ENCODE measurements at places on chromosomes 7 and 10.

DNA sequence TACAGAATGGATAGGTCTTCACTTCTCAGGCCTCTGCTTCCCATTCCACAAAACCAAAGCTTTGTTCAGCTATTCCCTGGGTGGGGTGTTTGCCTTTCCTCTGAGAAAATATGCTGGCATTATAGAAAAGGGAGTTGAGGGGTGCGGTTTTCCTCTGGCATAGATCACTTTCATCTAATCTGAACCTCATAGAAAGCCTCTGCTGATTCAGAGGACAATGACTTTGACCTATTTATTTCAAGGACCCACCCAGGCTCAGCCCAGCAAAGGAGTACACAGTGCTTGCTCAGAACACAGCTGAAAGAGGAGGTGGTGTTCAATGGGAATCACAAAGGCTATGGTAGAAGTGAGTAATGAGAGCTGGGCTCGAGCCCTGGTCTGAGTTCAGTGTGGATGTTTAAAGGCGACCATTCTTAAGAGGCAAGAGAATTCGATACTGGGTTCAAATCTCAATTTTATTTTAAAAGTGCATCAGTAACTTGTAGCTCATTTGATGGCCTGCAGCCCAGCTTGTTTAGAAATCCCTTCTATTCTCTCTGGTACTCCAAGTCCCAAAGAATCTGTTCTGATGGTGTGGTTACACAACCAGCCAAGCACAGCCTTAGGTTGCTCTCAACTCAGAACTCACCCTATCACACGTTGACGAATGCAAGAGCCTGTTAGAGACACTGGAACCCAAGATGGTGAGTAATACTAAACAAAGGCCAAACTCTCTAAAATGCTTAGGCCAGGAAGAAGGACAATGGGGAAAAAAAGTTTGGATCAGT, 1012.8 kb downstream of the LRMDA start:
- no peak for DNase-seq

DNA sequence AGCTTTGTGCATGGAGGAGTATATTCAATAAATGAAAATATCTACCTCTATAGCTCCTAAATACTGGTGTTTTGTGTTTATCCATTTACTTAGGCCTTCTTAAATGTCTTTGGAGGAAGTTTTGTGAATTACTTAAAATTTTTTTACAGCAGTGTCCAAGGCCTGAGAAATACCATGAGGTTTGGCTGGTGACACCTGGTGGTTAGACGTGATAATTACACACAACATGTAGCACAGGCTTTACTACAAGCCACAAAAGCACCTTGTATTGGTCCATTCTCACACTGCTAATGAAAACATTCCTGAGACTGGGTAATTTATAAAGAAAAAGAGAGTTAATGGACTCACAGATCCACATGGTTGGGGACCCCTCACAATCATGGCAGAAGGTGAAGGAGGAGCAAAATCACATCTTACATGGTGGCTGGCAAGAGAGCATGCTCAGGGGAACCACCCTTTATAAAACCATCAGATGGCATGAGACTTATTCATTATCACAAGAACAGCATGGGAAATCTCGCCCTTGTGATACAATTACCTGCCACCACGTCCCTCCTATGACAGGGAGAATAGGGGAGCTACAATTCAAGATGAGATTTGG, 20.6 kb downstream of the HYAL4 start:
- DNase-seq = no peak

DNA sequence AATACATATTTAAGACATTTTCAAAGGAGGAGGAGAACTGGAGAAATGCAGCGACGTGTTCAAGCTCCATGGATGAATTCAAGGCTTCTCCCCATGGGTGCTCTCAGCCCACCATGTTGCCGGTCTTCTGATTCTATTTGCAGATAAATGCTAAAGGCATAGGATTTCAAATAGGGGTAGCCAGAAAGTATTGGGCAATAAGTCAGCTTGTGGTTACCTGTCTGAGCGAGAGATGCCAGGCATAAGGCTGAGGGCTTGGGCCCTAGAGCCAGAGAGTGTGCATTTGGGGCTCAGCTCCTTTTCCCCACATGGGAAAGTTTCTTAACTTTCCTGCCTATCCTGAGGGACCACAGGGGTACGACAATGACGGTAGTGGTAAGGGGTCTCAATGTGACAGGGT, 180.0 kb downstream of the PARD3 start:
- no peak for DNase-seq

DNA sequence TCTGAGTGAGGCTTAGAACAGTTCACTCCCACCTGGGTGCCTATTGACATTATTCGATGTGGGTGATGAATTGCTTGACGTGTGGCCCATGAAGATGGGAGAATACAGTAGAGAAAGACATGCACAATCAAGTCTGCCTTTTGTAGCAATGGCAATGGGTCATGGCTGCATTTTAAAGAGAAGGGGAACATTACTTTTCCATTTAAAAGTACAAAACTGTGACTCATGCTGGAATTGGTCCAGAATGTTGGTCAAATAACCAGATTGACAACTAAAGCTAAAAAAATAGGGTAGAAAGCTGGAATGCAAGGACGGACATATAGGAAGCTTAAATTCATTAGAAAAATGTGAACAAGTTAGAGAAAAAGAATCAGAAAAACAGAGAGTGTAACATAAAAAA, 104.1 kb upstream of the SLC25A13 start:
- DNase-seq = no peak

- DNase-seq = no peak
These were observed 43.9 kb upstream of the GRB10 start for GRCh38 chr7:50826371-50827172.

- no peak for DNase-seq
These were observed 37.6 kb upstream of the TCF7L2 start for GRCh38 chr10:112912410-112912928.

DNA sequence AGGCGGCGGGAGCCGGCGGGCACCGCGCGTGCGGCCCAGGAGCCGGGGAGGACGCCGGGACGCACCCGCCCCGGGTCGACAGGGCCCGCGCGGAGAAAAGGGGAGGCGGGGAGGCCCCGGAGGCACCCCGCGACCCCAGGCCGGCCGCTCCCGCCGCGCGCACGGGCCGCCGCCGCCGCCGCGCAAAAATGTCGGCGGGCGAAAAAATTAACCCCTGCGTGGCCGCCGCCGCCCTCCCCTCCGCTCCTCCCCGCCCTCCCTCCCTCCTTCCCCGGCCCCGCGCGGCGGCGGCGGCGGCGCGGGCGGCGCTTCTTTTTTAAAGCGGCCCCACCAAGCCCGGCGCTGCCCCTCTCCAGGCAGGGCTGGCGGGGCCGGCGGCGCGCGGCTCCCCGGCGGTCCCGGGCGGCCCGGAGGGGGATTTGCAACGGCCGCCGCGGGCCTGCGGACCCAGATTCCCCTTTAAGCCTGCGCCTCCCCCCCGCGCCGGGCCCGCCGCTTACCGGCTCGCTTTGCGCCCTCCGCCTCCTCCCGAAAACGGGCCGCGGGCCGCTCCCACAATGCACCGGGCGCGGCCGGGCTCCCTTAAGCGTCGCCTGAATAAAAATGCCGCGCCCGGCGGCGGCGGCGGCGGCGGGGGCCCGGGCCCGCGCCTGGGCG, 465 bp downstream of the SEPHS1 start:
- peak; percentile 43 for DNase-seq

DNA sequence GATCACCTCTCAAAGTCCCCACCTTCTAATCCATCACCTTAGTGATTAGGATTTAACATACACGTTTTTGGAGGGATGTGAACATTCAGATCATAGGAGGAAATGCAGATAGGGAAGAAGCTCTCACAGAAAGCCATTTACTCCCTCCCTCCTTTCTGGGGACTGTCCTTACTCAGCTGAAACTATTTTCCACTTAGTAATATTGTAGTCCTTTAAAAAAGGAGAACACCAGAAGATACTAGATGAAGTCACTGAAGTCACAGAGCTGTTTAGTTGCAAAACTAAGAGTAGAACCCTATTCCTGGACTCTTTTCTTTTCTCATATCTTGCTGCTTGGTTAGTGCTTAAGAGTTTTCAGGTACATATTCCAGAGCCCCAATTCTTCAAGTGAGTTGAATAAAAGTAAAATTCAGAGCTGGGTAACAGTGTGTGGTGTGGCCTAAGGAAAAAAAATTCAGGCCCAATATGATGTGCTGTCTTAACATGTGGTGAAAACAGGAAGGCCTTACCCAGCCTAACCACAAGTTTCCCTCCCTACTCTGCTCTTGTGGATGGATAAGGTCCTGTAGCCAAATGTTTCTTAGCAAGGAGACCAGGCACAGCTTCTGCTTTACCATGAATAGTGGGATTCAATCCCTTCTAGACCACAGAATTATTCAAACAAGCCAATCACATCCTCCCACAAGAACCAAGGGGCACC, 135.7 kb downstream of the INHBA start:
- DNase-seq = no peak
